Activated CD8-positive, alpha-beta memory T cell treated with anti-CD3 and anti-CD28 coated beads for 24 hours (primary cell): ENCODE measurements at places on chromosomes 6 and 20.

GRCh38 chr20:50691573-50692551 is 520 bp upstream of the RIPOR3 start:
- no peak for DNase-seq

DNA sequence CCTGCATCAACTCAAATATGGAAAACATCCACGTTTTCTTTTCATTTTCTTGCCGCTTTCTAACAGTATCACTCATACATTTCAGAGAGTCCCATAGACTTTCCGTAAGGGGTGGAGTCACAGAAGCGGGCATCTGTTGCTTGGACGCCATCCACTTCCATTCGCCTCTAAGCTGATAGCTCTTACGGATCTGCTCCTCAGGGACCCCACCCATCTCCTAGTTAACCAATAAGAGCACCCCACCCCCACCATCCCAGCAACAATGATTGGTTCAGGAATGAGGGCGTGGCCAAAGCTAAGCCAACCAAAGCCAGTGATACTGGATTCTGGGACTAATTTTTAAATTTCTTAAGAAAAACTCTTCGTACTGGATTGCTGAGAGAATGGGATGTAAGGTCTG is 42.4 kb downstream of the SLC2A10 start:
- no peak for DNase-seq

DNA sequence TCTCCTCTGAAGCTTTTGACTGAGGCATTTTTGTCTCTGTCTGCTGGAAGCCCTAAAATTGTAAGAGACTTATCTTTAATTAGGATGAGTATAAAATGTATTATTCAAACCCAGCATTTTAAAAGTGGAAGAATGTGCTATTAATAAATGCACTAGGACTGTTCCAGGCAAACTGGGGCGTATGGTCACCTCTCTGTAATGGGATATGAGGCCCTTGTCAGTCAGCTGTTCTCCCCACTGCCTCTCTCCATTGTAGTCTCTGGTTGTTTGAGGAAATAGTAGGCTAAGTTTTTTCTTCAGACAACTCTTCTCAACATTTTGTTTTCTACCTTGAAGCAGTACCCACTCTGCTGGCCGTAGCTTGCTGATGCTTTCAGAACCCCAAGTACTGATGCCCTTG is 14.3 kb upstream of the DEF6 start:
- DNase-seq = no peak

DNA sequence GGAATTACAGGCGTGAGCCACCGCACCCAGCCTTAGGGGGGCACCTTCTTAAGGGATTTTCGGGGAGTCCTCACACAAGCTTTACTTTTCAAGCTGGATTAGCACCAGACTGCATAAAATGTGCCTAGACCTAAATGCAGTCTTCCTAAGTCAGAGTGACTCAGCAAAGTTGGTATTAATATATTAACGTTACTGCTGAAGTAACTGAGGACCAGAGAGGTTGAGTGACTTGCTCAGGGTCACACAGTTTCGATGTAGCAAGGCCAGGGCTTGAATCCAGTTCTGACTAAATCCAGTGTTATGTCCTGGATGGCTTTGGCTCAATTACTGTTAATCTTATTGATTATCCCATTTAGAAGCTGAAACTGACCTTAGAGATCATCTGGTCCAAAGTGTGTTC is 13.4 kb downstream of the EDEM2 start:
- no peak for DNase-seq

DNA sequence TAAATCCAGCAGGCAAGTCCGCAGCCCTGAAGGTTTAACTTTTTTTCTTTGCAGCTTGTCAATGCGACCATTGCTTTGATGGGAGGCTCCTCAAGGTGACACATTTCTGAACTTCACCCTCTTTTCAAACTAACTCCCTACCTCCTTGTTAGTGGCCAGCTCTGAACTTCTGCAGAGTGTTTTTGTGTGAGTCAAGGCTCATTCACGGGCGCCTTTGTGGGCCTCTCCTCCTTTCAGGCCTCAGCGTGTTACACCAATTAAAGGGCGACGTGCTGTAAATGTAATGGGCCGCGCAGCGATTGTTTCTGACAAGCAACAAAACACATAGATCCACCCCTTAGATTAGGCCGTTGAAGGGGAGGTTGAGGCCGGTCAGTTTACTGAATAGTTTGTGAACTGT is 45.5 kb upstream of the NR2E1 start:
- DNase-seq = no peak

GRCh38 chr6:105873799-105874198 is 212.3 kb upstream of the PRDM1 start:
- no peak for DNase-seq

DNA sequence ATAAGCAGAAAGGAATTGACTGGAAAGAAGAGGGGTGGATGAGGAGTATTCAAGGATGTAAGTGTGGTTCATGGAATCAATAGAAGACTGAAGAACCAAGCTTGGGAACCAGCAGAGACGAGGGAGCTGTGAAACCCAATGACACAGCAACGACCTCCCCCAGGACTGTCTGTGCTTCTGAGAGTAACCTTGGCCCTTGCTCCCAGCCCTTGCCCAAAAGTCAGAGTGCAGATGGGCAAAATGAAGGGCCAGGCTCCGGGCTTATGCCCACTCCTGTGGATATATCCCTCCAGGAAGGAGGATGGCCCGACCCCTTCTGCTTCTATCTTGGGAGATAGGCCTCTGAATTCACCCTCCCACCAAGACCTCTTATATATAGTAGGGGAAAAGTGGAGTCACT is 24.9 kb downstream of the FAM50B start:
- DNase-seq = no peak

GRCh38 chr6:133923938-133924593 is 29.0 kb upstream of the TBPL1 start:
- peak; percentile 65 for DNase-seq

- peak; percentile 88 for DNase-seq
Measured at GRCh38 chr6:27864906-27865849, 47.0 kb downstream of the OR2B2 start.
